ENCODE measurements at places on chromosomes 12 and 14. TPM values are rescaled to one million over a fixed set of nuclear protein-coding genes. Genes with fewer than 3 reads are reported as not detected.

Gene ADAM20
- total RNA-seq: 7.1 TPM

Gene SLC6A15
- 63.4 TPM for total RNA-seq

Gene SIX4
- total RNA-seq: 1.3 TPM

- no peak for DNase-seq
These were observed 413.6 kb downstream of the BTG1 start for GRCh38 chr12:91732086-91732485.

DNA sequence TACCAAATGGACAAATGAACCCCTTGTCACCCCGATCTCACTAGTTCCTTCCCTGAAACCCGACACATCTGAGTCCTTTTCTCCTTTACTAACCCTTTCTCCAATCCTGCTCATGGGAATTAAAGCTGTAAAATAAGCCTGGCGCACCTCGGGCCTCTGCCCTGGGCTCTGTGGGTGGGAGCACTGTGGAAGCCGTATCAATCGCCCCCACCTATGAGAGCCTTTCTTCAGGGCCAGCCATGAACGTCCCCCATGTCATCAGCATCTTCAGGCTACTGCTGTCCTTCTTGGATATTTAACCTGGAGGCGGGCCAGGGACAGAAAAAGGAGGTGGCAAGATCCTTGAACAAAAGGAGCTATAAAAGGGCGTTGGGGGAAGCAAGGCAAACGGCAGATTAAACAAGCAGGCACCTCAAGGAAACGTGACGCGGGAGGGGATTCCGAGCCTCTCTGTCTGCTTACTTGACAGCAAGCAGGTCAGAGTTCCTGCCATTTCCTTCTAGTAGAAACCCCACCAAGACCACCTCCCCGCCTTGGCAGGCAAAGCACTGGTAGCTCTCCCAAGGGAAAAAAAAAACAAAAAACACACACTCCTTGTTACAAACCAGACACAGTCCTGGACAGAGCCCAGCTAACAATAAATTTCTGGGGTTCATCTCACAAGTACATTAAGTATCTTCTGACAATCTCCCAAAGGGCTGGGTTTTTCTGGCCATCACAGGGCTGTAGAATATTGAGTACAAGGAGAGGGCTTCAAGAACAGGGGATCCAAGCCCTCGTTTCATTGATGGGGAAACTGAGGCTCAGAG is 62.9 kb downstream of the DPF3 start:
- no peak for DNase-seq

DNA sequence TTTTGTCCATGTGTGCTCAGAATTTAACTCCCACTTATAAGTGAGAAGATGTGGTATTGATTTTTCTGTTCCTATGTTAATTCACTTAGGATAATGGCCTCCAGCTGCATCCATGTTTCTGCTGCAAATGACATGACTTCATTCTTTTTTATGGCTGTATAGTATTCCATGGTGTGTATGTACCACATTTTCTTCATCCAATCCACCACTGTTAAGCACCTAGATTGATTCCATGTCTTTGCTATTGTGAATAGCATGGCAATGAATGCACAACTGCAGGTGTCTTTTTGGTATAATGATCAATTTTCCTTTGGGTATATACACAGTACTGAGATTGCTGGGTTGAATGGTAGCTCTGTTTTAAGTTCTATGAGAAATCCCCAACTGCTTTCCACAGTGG is 657.7 kb downstream of the ETNK1 start:
- DNase-seq: no peak

DNA sequence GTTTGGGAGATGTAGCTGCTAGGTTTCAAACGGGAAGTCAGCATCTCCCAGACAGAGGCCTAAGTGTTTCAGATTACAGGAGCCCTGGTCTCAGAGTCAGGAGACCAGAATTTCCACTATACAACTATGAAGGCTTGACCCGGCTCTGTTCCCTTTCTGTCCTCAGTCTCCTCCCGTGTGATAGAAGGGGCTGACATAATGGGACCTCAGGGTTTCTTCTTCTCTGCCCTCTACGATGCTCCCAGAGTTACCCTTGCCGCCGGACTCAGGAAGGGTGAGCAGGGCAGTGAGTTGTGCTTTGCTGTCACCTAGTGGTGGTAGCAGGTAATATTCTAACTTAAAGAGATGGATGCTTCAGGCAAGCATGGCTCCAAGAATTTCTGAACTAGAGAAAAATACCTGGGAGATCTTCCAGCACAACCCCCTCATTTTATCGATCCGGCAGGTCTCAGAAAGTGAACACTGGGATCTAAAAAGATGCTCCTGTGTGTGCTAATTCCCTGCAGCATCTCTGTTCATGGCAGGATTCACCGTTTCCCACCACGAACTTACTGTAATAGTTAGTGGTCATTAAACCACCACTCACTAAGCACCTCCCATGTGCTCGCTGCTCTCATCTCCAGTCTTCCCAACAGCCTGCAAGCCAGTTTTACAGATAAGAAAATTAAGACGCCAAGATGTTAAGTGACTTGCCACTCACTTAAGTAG is 84.4 kb downstream of the VWF start:
- peak; percentile 64 for DNase-seq

DNA sequence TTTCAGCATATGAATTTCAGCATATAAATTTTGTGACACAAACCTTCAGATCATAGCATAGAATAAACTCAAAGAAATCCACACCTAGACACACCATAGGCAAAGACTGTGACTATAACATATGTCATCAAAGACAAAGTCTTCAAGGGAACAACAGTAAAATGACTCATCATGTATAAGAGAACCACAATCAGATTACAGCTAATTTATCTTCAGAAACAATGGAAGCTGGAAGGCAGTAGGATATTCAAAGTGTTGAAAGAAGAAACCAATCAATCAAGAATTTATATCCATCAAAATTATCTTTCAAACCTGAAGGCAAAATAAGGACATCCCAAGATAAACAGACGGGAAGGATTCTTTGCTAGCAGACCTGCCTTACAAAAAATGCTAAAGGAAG is 29.0 kb downstream of the DLK1 start:
- DNase-seq: no peak

- no peak for DNase-seq
These were observed 433.8 kb downstream of the FUT8 start for GRCh38 chr14:65846196-65846868.

GRCh38 chr14:88611878-88612277 is 49.0 kb downstream of the ZC3H14 start:
- no peak for DNase-seq

- no peak for DNase-seq
These were observed 1.3 kb downstream of the RASSF3 start for GRCh38 chr12:64611341-64612284.

DNA sequence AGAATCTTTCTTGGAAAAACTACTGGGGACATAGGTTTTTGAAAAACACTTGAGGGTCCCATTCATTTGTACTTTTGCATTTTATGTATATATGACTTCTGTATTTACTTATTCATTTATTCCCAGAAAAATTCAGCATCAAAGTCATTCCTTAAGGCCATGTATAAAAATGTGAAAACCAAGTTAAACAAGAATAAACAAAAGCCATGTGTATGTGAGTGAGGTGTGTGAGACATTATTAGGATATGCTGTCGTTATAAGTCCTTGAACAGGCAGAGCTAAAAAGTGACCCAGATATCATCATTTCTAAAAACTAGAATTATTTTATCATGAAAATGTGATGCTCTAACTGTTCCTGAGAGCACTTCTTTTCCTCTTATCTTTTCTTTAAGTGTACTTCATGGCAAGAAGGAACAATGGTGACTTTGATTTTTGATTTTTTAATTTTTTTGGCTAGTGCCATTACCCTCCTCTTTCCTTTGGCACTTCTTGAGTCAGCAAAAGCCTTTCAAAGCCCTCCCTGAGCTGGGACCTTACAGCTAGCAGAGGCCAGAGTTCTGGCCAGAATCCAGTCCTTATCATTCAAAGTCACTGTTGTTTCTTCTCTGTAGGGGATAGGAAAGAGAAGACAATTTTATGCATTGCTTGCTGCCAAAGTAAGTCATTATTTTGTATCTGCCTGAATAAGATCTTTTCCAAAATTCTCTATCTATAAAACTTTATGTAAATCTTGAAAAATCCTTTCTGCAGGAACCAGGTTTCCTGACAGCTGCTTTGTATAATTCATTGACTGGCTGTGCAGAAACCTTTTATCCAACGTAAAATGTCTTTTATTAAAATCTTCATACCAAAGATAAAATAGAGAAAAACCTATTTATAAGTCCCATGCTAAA is 419.7 kb upstream of the PRICKLE1 start:
- no peak for DNase-seq

GRCh38 chr12:81627336-81628189 is 131.6 kb downstream of the PPFIA2 start:
- DNase-seq: peak; percentile 38

DNA sequence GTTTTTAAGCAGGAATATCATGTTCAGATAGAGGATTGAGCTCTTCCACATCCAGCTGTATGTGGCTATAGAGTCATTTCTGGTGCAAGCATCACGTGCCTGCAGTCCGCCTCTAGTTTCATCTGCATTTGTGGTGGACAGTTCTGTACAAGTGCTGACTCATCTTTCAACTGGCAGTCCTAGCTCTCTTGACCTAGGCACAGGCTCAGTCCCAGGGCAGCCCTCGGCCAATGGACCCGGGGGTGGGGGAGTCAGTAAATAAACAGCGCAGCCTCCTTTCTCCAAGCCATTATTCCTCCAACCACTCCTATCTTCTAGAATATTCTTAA is 41.8 kb upstream of the FRMD6 start:
- no peak for DNase-seq

DNA sequence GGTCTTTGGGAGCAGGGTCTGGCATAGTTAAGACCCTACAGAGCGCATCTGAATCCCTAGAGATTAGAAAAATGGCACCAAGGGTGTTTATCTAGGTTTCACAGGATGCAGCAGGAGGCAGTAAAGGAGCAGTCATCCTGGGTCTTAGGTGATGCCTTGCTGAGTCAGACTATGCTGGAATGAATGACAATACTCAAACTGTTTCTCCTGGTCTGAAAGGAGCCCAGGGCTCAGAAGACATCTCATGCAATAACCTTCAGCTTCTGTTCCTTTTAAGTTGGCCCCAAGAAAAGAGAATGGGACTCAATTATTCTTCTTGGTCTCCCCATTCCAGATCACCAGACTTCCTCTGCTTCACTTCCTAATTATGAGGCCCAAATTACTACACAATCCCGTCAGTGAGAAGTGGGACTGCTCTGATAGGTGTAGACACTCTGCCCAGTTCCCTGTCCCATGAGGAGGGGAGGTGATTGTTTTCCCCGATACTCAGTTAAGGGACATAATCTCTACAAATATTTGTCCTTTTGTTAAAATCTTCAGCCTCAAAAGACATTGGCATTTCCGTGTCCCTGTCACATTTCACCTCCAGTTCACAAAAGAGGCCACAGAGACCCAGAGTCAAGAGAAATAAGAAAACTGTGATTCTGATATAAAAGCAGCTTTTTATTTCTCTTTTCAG is 14.8 kb upstream of the APOF start:
- DNase-seq: no peak

DNA sequence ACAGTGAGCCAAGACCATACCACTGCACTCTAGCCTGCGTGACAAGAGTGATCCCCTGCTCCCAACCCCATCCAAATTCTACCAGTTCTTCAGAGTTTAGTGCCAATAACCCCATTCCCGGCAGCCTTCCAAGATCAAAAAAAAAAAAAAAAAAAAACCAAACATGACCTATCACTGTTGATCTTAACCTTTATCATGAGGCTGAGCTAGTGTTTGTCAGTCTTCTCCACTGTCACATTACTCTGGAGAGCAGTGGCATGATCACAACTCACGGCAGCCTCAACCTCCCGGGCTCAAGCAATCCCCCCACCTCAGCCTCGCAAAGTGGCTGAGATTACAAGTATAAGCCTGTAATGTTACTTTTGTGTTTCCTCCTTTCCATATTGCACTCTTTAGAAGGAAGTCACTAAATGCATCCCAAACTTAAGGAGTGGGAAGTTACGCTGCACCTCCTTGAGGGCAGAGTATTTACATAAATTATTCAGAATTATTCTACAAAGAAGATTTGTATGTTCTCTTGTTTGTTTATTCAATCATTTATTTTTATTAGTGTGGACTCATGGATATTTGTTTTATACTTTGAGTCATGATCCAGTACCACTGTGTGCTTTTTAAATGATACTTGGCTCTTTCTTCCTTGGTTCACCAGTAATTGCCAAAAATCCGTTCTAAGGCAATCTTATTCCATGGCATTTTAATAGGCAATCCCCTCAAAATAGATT is 31.5 kb upstream of the FAM222A start:
- DNase-seq: no peak

DNA sequence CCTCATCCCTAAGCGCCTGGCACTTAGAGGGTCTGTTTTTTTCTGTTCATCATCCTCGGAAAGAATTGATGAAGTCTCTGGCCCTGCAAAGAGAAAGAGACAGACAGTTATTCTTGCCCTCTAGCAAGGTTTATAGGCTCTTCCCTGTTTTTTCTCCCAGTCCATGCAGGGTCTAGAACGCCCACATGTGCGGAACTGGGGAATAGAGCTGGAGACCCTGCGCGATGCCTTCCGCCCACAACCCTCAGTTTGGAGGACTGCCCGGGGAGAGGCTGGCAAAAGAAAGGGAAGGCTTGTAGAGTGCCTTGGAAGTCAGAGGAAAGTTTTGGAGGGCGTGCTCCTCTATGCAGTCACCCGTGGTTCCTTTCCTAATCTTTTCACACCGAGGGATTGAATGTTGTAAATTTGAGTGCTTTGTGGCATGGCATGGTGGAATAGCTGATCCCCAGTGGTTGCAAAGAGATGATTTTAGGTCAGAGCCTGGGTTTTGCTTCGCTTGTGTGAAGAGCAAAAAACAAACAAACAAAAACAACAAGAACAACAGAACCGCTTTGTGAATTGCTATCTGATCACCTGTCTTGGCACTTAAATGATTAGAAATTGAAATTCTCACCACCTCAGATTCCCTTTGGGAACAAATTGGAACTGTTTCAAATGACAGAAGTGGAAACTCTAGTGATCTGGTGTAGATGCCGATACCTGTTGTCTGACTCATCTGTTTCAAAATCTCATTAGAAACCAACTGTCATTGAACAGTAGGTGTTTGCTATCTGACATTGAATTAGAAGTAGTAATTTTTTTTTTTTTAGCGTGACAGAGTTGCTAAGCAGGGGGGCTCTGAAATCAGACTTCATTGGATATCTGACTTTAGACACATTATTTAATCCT is 947 bp downstream of the GAS2L3 start:
- no peak for DNase-seq

GRCh38 chr12:126780343-126780742 is 1486.6 kb upstream of the TMEM132C start:
- no peak for DNase-seq

DNA sequence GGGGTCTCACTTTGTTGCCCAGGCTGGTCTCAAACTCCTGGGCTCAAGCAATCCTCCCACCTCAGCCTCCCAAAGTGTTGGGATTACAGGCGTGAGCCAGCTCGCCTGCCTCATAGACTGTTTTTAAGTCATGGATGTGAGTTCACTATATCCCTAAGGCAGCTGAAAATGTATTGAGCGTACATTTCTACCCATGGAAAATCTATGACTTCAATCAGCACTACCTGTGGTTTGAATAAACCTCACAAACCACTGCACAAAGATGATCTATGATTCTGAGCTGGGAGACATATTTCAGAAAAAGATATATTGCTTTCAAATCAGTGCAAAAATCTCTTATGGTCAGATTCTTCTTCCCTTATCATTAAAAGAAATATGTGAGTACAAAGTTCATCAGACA is 22.5 kb downstream of the GCN1 start:
- DNase-seq: no peak

Data from cerebellum (tissue), 4 donors.